Anterior cingulate cortex (tissue), 58 donors: ENCODE measurements at places on chromosomes 4 and X.

GRCh38 chr4:132123870-132124623 lies 1025.0 kb upstream of the PCDH10 start:
- no peak for DNase-seq

- DNase-seq = no peak
Measured at GRCh38 chr4:152408514-152409327, 127.2 kb downstream of the FBXW7 start.

- DNase-seq = no peak
Measured at GRCh38 chrX:69154051-69154450, 11.2 kb downstream of the PJA1 start.

GRCh38 chr4:161303551-161303950 lies 860.2 kb downstream of the FSTL5 start:
- no peak for DNase-seq

DNA sequence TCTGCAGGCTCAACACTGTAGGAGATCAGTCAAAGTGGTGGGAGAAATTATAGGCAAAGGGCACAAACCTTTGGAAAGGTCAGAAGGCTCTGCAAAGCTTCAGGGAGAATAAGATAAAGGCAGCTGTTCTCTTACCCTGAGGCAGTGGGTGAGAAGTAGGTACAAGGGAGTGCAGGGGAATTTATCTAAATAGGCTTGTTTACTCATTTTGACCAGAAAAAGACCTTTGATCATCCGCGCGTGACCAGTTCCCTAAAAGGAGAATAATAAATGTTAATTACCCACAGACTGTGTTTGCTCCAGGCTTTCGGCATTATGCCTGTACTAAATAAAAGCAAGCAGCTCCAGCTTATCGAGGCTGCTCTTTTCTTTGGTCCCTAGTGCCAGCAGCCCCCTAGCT lies 9.3 kb downstream of the FGFBP2 start:
- no peak for DNase-seq

DNA sequence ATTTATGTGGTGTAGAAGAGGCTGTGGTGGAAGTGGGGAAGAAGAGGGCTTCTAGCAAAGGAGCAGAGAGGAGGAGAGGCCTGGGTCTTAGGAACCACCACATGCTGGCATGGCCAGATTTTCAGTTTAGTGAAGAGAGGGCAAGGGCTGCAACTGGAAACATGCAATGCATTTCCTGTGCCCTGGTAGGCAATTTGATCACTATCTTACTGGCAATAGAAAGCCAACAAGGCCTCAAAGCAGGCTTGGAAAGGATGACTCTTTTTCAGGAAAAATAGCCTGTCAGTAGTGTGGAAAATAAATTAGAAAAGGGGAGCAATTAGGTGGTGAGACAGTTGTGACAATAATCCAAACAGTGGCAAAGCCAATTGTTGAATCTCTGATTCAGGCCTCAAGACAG lies 501.9 kb upstream of the ZFP42 start:
- no peak for DNase-seq

GRCh38 chr4:73600954-73601353 lies 19.3 kb downstream of the RASSF6 start:
- DNase-seq = no peak

GRCh38 chr4:48133669-48134068 lies 381 bp downstream of the TXK start:
- no peak for DNase-seq

DNA sequence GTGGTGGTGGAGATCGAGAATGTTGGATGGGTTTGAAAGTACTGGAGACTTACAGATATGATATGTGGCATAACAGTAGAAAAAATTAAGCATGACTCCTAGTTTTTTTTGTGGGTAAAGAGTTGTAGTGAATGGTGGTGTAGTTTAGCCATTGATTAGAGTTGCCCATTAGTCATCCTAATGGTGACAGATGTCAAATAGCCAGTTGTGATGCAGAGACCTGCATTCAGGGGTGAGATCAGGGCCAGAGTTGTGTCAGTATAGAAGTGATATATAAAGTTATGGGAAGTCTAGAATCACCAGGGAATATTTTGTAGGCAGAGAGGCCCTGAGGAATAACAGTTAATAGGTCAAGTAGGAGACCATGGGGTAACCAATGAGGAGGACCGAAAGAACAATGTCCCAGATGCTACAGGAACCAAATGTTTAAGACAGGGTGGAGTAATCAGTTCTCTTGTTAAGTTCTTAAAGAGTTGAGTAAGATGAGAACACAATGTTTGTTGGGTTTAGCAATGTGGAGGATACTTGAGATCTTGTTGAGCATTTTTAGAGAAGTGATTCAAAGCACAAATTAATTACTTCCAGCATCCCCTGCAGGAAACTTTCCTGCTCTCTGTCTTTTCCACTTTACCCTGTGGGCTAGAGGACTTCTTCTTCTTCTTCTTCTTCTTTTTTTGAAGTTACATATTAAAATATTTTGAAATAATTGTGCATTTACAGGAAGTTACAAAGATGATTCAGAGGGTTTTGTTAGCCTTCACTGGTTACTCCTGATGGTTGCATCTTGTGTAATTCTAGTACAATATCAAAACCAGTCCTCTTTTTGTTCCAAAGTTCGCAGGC lies 13.3 kb downstream of the SGMS2 start:
- no peak for DNase-seq

GRCh38 chr4:26607776-26608175 lies 23.9 kb downstream of the TBC1D19 start:
- DNase-seq = no peak

GRCh38 chr4:996030-996996 lies 3.1 kb upstream of the SLC26A1 start:
- no peak for DNase-seq

- no peak for DNase-seq
Measured at GRCh38 chrX:140132937-140133336, 167.6 kb upstream of the CXorf66 start.

DNA sequence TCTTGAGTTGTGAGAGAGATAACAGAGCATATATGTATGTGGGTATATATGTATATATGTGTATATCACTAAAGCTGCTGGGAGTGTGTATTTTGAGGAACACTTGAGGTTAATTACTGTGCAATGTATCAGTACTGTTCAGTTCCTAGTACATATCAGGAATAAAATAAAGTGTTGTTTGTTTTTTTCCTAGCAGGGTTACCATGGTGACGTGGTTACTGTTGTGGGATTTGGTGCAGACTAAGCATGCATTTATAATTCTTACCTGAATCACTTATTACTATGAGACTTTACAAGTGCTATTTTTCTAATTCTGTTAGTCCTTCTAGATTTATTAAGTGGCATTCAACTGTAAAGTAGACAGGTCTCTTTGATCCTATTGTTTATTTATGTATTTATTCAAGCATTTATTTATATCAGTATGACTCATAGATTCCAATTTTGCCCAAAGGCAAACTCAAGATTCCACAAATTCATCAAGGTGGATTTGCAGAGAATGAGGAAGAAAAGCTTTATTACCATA lies 26.9 kb upstream of the BEX4 start:
- DNase-seq = no peak

- DNase-seq = no peak
Measured at GRCh38 chr4:1557221-1557597, 126.9 kb downstream of the FAM53A start.

GRCh38 chrX:5870238-5870637 lies 358.4 kb downstream of the NLGN4X start:
- no peak for DNase-seq

DNA sequence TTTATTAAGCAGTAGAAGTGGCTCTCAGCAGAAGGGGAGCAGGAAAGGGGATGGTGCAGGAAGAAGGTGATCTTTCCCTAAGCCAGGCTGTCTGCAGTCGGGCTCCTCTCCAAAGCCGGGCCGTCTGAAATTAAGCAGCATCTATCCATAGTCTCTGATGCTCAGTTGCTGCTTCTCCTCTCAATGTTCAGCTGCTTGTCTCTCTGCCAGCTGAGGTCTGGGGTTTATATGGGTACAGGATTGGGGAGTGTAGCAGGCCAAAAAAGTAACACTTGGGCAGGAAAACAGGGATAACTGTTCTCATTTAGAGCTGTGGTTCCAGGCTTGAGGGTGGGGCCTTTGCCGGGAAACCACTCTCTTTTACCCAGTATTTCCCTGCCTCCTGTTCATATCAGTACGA lies 39.2 kb upstream of the CCKAR start:
- no peak for DNase-seq

DNA sequence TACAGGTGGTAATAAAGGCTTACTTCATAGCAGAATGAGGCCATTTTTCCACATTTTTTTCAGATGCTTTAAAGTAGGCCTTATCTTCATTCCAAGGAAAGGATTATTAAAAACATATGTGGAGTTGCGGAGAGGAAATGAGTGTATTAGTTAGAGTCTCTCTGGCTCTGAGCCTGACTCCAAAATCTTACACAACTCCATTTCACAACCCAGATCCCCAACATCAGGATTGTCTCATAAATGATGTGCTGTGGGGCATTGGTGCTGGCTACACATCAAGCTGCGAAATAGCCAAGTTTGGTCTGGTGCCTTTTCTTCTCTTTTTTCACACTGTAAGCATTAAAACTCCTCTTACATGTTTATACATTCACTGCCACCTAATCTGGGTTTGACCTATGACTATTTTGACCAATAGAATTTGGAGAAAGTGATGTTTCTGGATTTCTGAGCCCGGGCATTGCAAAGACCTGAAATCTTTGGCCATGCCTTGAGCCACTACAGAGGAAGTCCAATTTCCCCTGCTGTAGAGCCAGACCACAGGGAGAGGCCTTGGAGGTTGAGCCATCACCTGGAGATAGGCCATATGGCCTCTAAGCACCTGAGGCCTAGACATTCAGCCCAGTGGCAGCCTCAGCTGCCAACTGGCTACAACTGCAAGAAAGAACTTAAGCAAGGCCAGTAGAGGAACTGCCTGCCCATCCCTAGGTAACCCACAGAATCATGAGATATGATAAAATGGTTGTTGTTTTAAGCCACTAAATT lies 16.7 kb upstream of the SOD3 start:
- no peak for DNase-seq

DNA sequence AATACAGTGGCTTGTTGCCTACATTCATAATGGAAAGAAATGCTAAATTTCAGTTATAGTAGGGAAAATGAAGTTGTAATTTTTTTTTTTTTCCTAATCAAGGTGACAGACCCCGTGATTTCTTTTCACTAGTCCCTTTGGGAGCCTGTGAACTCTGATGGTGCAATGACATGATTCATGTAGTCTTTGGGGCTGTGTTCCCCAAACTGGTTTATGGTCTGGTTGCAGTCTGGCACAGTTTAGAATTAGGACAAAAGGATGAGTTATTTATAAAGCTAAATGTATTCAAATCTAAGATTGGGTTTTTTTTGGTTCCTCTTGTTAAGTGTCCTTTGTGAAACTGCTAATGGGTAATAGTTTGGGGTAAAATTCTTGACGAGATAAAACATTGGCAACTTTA lies 66.0 kb downstream of the REPS2 start:
- no peak for DNase-seq

DNA sequence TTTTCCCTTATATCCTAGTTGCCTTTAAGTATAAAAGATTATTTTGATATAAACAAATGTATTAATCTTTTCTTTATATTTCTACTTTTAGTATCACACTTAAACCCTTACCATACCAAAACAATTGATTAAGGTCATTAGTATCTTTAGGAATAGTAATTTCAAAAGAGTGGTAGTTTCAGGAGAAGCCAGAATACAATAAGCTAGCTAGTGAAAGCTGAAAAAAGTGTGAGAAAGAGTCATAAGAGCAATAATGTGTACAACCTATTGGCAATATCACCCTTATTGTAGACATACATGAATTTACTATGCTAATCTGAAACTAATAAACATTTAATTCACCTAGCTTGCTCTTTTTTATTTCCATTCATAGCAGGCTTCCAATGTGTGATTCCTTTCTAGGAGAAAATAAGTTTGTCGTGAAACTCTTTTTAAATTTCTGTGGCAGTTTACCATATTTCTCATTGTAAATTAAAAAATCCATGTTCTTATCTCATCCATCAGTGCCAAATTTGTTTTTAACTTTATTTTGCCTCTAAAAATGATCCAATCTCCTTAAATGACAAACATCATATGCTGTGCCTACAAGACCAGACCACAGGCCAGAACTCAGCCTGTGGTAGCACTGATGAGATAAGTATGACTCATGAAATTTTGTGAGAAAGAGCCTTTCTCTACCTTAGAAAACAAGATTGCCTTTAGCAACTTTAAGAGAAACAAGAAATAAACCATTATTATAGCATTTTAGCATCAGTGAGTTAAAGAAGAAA lies 8.1 kb downstream of the NEK1 start:
- no peak for DNase-seq

DNA sequence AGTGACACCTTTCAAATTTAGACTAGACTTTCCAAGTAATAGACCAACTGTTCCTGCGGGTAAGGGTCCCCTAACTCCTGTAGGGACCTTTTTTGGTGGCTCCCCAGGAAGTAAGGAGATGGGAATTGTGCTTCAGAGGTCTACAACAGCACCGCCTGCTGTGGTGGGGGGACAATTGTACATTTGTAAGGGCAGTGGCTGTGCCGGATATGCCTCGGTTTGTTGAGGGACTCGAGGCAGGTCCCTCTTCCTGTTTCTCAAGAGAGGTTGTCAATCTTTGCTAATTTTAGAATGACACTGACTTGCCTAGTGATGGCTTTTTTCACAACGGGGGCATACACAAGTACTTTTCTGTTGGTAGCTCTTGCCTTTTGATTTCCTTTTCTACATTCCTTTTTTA lies 15.5 kb upstream of the HSD17B11 start:
- no peak for DNase-seq

DNA sequence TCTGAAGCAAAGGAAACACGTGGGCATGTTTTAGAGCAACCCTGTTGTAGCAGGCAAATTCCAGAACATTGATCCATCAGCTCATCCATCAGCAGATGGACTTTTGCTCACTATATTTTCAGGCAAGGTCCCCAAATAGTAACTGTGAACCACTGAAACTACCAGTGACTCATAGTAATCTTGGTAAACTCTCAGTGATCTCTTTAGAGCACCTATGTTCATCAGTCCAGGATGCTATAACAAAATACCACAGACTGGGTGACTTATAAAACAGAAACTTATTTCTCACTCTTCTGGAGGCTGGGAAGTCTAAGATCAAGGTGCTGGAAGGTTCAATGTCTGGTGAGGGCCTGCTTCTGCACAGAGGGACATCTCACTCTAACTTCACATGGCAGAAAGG lies 28.9 kb upstream of the BTC start:
- no peak for DNase-seq

- no peak for DNase-seq
Measured at GRCh38 chr4:21806991-21807390, 141.6 kb downstream of the KCNIP4 start.

DNA sequence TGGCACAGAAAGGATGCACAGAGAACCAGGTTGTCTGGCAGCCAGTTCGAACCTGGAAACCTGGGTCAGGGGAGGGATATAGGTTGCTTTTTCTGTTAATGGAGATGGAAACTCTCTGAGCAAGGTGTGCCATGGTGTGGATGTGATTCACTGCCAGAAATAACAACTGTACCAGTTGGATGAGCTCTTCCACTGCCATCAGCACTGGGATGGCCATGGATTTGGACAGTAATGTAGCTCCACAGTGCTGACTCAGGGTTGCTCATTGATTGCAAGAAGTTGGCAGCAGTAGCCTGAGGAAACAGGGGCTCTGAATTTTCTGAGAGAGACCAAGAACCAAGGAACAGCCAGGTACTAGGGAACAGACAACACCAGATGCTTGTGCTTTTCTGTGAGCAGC lies 33.8 kb downstream of the PNMA5 start:
- no peak for DNase-seq

- no peak for DNase-seq
Measured at GRCh38 chr4:87868522-87868921, 35.8 kb downstream of the MEPE start.

- DNase-seq = peak; percentile 63
Measured at GRCh38 chrX:73214426-73215094, at the start of gene NAP1L2. NAP1L2 (minus strand) TSS chrX:73214851; CDS start chrX:73214492, 359 bp downstream.
